ENCODE measurements at places on chromosomes 13 and 19.

DNA sequence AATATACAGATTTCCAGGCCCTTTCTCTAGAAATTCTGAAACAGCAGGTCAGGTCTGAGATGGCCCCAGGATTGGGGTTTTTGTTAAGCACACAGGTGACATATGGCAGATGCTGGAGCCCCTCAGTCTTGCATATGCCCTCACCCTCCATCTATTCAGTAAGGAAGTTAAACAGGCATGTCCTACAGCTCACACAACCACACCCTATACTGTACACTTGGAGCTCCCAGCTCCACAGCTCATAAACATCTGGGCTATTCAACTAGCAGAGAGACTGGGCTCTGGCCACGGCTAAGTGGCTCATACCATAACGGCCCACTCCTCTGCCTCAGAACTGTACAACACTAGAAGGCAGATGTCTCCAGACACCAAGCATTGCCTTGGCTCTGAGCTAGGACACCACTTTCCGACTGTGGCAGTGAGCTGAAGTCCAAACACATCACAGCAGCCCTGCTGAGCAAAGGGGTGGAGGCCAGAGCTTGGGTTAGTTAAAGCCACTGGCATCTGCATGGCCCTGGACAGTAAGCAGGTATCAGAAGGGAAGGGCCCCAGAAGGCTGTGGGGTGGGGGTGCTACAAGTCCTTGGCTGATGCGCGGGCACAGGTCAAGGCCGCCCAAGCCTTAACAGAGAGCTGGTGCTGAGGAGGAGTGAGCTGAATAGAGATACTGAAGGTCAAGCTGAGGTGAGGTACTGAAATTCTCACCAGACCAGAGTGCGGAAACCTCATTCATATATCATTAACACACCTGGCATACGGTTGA, 79.1 kb downstream of the ABCC4 start:
- no peak for DNase-seq

DNA sequence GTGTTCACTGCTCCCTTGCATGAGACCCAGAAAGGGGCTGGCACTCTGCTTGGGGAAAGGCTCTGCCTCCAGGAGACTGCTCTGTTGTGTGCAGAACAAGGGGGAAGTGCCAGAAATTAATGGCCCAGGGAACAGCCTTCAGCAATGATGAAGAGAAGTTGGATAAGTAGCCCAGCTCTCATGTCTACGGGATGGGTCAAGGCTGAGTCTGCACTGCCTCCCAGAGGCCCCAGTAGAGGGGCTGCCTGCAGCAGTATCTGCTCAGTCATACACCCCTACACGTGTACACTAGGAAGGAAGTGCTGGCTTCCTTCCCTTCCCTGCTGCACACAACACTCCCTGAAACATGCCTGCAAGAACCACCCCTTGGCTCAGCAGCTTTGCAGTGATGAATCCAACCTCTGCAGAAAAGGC, 54.6 kb upstream of the URI1 start:
- DNase-seq = no peak

- no peak for DNase-seq
Observed at GRCh38 chr13:99174533-99175100, 26.0 kb upstream of the UBAC2 start.

GRCh38 chr19:17803264-17803896, 8.4 kb downstream of the B3GNT3 start:
- DNase-seq = no peak

DNA sequence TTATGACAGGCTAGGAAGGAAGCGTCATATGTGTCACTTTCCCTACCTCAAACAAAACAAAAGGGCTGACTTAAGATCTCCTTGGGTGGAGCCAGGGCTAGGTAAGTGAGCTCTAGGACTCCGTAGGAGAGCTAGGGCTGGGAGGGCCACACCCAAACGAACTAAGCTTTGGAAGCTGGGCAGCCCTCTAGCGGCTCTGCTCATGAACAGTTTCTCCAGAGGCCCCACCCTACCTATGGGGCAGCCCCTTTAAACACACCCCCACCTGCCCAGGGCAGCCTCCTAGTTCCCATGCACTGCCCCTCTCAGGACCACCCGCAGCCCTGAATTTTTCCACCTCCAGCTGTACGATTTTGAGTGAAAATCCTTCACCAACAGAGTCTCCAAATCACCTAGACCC, 3.5 kb downstream of the PEG3 start:
- no peak for DNase-seq

DNA sequence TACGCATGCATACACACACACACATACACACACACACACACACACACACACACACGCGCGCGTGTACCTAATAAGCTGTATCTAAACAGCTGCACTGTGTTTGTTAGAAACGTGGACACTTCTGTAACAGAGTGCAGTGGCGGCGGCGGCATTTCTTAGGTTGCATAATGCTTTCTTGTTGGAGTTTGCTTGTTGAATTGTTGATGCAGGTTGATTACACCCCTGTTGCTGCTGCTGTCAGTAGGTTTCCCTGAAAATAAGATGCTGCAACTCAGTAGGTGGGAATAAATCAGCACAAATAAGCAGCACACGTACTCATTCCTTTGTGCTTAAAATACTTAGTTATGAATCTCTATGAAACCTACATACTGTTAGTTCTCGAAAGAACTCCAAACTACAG, 479.2 kb downstream of the LIG4 start:
- no peak for DNase-seq

DNA sequence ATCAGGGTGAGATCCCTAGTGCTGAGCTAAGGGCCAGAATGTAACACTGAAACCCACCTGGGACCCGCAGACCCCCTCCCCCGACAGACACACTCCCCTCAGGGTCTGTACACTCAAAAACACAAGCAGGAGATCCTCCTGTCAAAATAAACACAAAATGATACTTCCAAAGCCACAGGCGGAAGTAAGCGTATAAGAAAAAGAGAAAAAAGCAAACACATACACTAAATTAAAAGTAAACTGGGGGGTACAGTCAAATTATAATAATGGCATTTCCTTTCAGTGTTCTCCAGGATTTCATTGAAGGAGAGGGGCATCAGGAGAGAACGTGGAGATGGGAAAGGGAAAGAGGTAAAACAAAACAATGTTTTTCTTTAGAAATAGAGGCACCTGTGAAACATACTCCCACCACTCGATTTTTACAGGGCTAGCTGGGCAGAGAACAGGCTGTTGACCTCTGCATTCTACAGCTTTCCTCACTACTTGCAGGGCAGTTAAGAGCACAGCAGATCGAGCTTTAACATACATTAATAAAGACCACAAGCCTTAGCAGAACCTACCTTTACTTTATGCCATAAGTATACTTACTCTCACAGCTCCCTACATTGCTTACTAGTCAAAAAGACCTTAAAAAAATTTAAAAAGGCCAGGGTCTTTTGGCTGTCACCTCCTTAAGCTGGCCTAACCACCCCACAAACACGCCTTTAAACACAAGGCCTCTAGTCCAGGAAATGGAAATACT, 5.3 kb downstream of the ZIC5 start:
- no peak for DNase-seq

- DNase-seq = no peak
Observed at GRCh38 chr19:49455773-49456172, 2.7 kb downstream of the ALDH16A1 start.

DNA sequence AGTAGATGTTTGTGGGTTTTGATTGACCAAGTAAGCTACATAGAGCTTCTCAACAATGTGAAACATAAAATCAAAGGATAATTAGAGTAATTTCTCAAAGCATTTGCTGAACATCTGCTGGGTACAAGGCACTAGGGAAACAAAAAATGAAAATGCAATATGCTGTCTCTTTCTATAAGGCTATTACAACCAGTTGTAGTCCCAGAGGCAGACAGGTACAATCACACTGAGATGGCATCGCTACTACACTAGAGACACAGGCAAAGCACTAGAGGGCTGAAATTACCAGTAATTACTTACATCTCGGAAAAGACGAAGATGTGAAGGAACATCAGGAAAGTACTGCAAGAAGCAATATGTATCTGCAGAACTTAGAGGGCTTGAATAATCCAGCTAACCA, 133.3 kb downstream of the LHFPL6 start:
- no peak for DNase-seq

DNA sequence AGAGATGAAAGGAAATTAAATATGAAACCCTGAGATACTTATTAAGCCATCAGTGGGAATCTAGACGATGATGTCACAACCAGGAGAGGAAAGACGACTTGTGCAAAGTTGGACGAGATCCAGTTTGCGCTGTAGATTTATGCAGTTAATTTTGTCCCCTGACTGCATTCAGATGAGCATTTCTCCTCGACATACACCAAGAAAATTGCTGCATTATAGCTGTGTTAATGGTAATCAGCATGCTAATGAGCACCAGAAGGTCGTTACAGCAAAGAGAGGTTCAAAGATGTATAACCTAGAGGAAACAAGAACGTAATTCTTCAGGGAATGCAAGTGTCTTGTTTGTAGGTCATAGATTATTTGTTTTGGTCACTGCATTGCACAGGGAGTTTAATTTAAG, 371.7 kb downstream of the RBM26 start:
- DNase-seq = no peak

GRCh38 chr13:34756136-34756535, 185.9 kb upstream of the NBEA start:
- DNase-seq = no peak

- no peak for DNase-seq
Observed at GRCh38 chr19:17021793-17022590, 4.6 kb downstream of the CPAMD8 start.

DNA sequence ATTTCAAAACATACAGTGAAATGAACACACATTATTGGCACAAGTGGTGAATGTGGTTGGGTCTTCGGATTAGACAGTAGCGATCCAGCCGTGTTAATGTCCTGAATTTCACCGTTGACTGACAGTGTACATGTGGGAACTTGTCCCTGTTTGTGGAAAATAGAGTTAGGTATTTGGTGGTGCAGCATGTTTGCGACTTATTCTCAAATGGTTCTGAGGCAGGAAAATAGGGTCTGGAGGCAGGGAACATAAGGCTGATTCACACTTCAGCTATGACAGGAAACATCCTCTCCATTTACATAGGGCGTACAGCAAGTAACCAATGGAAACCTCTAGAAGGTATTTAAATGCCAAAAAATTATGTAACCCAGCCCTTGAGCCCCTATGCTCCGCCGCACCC, 4.2 kb downstream of the LGALS7B start:
- no peak for DNase-seq

DNA sequence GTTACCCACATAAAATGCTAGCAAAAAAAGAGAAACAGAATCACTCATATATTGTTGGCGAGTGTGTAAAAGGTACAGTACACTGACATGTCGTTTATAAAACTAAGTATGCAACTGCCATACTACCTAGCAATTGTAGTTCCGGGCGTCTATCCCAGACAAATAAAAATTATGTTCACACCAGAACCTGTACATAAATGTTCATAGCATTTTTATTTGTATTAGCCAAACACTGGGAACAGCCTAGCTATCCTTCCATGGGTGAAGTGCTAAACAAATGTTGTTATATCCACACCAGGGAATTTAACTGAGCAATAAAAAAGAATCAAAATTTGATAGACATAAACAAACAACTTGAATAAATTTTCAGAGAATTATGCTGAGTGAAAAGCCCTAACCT, 28.9 kb upstream of the POSTN start:
- DNase-seq = no peak

DNA sequence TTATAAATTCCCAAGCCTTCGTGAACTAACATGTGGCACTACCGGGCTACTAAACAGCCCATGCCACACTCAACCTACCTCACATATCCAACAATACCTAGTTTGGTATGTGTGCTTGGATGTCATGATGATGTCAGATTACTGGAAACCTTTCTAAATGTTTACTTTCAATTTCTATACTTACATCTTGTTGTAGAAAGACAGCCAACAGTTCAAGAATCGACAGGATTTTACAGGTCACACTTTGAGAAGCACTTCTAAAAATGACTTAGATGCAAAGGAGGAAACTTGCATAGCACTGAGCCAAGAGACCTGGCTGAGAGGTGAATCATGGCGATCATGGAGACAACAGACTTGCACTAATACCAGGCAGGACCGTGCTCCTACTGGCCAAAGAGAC, 209.9 kb downstream of the COL4A1 start:
- DNase-seq = no peak
